RPMI8226 (cell line): ENCODE measurements at places on chromosomes 2 and 18.

DNA sequence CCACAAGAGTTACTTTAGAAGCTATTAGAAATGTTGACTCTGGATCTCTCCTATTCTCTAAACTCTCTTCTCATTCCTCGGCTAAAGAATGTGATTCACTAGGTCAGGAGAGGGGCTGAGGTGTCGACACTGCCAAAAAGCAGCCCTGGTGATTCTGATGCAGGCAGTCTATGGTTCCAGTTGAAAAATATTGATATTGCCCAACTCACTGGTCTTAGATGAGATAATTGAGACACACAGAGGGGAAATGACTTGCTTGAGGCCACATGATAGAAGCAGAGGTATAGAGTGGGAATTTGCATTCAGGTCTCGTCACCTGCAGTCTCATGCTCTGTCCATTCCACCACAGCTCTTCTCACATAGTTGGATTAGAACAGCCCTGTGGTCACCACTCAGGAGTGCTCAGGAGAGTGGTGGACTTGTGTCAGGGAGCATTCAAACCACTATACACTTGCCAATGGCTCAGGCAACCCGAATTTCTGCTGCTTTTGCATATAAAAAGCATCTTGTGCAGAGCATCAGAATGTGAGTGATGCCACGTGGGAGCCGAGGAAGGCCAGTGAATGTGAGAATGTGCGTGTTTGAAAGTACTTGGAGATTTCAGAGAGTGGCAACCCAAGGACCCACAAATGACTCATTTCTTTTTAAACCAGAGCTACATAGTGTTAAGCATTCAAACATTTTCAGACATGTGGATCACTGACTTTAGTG lies 65.1 kb upstream of the CTLA4 start:
- DNase-seq = no peak

GRCh38 chr2:64727013-64727767 lies 73.5 kb upstream of the SERTAD2 start:
- DNase-seq = peak; percentile 69

- DNase-seq = no peak
Observed at GRCh38 chr18:9869715-9870430, 15.9 kb upstream of the TXNDC2 start.

DNA sequence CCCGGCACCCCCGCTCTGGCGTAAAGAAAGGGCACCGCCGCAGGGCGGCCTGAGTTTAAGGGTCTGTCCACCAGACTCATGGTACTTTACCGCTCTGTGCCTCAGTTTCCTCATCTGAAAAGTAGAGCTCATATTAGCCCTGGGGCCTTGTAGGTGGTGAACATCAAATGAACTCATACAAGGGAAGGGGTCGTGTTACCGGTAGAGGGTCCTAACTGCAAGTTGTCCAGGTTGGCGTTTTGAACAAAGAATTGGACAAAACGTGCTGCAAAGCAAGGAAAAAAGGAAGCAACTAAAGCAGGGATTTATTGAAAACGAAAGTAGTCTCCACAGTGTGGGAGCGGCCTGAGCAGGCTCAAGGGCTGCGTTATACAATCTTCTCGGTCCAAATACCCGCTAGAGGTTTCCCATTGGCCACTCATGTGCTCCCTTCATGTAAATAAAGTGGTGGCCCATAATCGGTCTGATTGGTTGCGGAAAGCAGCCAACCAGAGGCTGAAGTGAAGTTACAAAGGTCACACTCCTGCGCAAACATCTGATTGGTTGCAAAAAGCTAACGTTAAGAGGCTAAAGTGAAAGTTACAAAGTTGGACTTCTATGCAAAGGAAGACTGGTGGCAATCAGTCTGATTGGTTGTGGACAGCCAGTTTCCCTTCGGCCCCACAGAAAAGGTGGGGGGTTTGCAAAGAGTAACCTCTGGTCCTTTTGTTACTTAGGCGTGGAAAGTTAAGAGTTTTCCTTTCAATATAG lies 80.7 kb upstream of the LDLRAD4 start:
- peak; percentile 47 for DNase-seq

- no peak for DNase-seq
Observed at GRCh38 chr2:21770787-21771186, 647.0 kb downstream of the TDRD15 start.

DNA sequence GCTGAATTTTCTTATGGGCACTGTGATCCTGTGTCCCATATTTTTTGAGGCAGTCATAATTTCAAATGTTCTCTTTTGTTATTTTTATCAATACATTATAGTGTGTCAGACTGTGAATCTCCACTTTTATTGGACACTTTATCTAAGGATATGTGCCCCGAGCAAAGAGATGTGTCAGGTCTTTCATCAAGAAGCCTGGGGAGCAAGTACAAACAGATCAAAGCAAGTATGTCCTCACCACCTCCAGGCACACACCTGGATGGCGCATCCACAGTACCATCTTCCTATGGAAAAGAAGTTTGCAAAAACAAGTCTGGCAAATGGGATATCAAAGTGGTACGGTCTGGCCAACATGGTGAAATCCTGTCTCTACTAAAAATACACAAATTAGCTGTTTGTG lies 81.0 kb upstream of the ZNF236 start:
- DNase-seq = no peak
